Ascending aorta (tissue), 2 donors: ENCODE measurements at places on chromosomes 6 and 20.

DNA sequence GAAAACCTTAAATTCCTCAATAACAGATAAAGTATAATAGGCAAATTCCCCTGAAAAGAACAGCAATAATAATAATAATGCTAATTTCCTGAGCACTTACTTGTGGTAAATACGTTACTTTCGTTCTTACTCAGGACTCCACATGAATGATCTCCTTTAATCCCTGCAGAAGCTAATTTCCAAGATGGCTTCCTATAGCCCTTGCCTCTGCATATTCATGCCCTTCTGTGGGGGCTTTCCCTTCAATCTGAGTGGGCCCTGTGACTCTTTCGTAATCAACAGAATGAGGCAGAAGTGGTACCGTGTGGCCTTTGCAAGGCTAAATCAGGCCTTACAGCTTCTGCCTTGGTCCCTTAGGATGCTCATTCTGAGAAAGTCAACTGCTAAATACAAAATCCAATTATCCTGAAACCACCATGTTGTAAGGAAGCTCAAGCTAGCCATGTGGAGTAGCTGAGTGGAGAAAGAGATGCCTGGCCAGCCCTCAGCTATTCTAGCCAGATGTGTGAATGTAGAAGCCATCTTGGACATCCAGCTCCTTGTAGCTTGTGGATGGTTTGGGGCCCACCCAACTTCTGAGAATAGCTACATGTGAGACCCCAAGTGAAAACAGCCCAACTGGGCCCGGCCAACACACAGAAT lies 50.5 kb downstream of the MCUR1 start:
- H3K4me3 ChIP-seq, result no peak overlapping the region
- H3K4me1 ChIP-seq, result peaks cover 9% of the 10 kb centered on the region
- no peaks in the 10 kb centered on the region for H3K27me3 ChIP-seq
- H3K27ac ChIP-seq, result peak overlapping the region; percentile 83
- no peaks in the 10 kb centered on the region for H3K36me3 ChIP-seq

DNA sequence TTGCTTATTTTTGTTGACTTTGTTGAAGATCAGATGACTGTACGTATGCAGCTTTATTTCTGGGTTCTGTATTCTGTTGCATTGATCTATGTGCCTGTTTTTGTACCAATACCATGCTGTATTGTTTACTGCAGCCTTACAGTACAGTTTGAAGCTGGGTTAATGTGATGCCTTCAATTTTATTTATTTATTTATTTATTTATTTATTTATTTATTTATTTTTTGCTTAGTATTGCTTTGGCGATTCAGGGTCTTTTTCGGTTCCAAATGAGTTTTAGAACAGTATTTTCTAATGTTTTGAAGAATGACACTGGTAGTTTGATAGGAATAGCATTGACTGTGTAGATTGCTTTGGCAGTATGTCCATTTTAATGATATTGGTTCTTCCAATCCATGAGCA lies 210.3 kb downstream of the EPM2A start:
- no peak overlapping the region for H3K4me3 ChIP-seq
- H3K4me1 ChIP-seq, result no peaks in the 10 kb centered on the region
- no peaks in the 10 kb centered on the region for H3K27me3 ChIP-seq
- DNase-seq, result no peak
- H3K36me3 ChIP-seq, result no peaks in the 10 kb centered on the region

- no peak overlapping the region for H3K4me3 ChIP-seq
- DNase-seq, result no peak
- H3K36me3 ChIP-seq, result no peaks in the 10 kb centered on the region
- H3K27ac ChIP-seq, result no peak overlapping the region
Observed at GRCh38 chr6:215335-216034, 76.8 kb upstream of the DUSP22 start.

DNA sequence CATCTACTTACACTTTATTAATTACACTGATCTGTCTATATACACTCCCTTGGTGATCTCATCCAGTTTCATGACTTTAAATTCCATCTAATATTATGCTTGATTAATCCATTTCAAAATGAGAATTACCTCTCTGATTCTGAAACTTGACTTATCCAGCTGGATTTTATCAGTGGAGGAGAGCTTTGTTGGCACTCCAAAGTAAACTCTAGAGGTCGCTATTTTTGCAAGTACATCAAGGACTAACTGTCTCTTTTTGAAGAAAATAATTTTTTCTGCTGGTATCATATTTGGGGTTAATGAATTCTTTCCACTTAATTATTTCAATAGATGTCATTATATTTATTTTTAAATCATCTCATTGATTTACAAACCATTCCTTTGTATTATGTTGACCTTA lies 630.3 kb upstream of the MAN1A1 start:
- DNase-seq, result no peak
- H3K27ac ChIP-seq, result no peak overlapping the region
- H3K4me3 ChIP-seq, result no peak overlapping the region
- H3K4me1 ChIP-seq, result no peaks in the 10 kb centered on the region
- no peaks in the 10 kb centered on the region for H3K27me3 ChIP-seq

- H3K27ac ChIP-seq, result peak overlapping the region; percentile 6
- H3K36me3 ChIP-seq, result no peaks in the 10 kb centered on the region
- H3K4me1 ChIP-seq, result no peaks in the 10 kb centered on the region
- no peak for DNase-seq
- H3K27me3 ChIP-seq, result no peaks in the 10 kb centered on the region
- H3K4me3 ChIP-seq, result no peak overlapping the region
Observed at GRCh38 chr6:53811082-53811481, 16.3 kb downstream of the LRRC1 start.
